ENCODE measurements at places on chromosomes 7 and 10. TPM values are rescaled to one million over a fixed set of nuclear protein-coding genes. Genes with fewer than 3 reads are reported as not detected.

The PNLIPRP3 gene
- not detected for polyA plus RNA-seq

The DRGX gene
- polyA plus RNA-seq = not detected

The DENND2A gene
- 36.1 TPM for polyA plus RNA-seq

The DCLRE1A gene
- polyA plus RNA-seq = 15.3 TPM

The AKR1C1 gene
- 12.9 TPM for polyA plus RNA-seq

The GNB2 gene
- polyA plus RNA-seq = 240 TPM

The SPDYE16 gene
- 1.3 TPM for polyA plus RNA-seq

DNA sequence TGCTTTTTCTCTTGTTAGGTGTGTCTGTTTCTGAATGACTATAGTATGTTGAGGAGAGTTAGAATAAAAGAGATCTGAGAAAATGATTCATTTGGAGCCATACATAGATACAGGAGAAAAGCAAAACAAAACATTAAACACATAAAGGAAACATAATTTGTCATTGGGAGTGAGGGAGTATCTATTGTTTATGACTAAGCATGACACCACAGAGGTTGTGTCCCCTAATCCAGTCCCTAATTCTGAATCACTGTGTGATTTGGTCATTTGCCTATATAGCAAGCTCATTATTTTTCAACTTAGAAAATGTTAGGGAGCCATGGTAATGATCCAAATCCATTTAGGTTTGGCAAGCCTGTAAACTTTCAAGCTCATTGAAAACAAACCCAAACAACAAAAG lies 132.3 kb upstream of the BMPER start:
- no peak for DNase-seq

DNA sequence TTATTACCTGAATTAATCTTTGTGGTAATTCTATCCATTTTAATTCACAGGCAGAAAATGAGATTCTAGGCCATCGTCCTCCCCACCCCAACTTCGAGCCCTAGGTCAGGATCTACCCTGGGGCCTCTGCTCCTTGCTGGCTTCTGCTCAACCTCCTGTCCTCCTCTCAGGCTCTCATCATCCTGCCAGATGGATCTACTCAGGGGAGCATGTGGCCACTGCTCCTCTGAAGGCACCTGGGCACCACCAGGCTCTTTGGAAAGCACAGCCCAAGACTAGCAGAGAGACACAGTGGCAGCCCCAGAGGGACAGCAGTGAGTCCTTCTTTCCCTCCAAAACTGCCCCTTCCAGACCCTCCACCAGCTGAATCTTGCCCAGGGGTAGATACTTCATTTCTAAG lies 248.2 kb downstream of the TCERG1L start:
- no peak for DNase-seq

DNA sequence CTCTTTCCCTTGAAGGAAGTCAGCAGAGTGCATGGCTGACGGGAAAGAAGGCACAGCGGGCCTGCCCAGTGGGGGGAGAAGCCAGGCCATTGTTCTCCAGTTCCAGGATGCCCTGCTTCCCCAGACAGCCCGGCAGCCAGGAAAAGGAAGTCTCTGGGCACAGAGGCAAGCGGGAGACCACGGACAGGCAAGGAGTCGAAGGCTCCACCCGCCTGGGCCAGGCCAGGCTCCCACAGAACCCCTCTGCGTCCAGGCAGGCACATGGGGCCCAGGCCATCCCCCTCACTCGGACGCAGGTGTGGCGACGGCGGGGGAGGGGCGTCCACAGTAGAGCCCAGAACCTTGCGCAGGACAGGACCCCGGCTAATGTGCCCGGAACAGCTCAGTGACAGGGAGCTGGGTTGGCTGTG lies 8.7 kb downstream of the GPR146 start:
- DNase-seq = no peak

GRCh38 chr7:35550831-35551230 lies 144.1 kb downstream of the HERPUD2 start:
- no peak for DNase-seq

DNA sequence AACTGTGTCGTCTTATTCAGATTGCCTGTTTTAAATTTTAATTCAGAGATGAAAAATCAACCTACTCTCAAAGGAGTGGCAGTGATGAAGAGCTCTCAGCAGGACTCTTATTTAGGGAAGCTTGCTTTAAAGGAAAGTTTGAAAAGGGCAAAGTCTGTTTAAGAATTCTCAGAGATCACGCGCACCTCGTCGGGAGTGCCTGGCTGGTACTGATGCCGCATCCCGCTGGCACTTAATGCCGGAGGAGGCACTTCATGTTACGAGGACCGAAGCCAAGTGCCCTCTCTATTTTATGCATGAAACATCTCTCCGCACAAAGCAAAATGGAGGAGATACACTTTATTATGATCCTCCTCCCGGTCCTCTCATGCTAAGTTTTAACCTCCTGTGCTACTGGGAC lies 71.1 kb upstream of the INSYN2A start:
- DNase-seq = no peak

DNA sequence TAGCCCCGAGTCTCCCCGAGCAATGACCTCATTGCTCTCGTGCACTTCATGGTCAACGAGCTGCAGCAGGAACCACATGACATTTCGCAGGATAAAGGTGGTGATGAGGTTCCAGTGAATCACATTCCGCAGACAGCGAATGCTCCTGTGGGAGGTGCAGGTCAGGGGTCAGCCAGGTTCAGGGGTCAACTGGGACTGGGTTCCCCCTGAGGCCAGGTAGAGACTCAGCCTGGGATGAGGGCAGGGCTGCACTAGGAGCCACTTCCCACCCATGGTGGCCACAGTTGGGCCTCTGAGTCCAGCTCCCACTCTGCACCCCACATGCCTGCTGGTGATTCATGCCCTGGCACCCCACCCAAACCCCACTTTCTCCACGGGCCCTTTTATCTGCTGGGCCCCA lies 17.2 kb downstream of the CRHR2 start:
- no peak for DNase-seq

DNA sequence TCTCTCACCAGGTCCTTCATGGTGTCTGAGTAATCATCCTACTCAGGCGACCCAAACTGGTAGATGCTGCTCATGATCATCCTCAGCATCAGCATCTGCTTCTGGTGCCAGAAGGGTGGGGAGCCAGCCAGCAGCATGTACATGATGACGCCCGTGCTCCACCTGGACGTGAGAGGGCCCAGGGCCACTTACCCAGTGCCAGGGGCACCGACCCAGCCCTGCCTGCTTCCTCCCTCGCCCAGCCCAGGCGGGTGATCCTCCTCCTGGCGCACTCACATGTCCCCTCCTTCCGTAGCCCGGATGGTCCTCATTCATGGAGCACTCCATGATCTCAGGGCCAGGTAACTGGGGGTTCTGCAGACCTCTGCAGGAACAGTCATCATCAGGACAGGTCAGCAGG lies 764.8 kb upstream of the ZNF722 start:
- DNase-seq = no peak

- no peak for DNase-seq
These were observed 187.6 kb downstream of the PLXNA4 start for GRCh38 chr7:132388688-132389087.

DNA sequence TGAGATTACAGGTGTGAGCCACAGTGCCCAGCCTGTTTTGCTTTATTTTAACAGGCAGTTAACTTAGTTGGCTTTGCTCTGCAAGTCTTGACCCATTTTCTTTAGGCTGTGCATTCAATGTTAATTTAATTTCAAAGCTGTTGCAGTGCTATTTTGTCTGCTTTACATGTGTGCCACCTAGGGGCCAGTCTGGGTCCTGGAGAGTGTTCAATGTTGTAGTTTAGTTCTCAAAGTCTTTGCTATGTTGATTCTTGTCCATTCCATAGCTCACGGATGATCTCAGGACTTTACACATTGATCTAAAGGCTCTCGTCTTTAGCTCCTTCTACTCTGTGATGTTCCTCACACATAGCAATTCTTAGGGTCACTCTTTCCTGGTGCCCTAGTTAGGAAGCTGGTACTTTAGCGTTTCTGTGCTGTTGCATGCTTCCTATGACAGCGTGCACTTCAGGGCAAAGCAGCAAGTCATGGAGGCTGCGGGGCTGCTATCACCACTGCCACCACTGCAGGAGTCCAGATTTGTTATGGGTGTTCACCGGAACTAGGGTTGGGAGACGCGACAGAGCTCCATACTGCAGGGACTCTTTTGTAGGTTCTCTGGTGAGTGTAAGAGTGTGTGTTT lies 16.4 kb upstream of the ABCA13 start:
- DNase-seq = no peak

GRCh38 chr7:46385662-46386309 lies 464.7 kb upstream of the IGFBP3 start:
- no peak for DNase-seq

DNA sequence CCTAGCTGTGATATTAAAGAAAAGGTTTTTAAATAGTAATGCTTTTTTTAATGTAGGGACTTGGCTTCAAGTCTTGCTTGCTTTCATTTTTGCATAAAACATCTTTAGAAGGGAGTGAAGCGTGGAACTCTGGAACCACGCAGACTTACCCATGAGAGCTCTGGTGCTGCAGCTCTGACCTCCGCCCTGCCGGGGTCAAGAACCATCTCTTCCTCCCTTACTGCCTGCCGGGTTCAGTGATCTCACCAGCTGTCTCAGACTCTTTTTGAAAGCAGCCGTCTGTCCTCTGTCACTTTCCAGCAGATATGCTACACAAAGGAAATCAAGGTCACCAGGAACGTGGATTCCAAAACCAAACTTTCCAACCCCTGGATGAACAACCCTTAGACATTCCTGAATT lies 353.8 kb downstream of the GPR37 start:
- no peak for DNase-seq

- no peak for DNase-seq
These were observed 4.2 kb downstream of the NRBF2 start for GRCh38 chr10:63137306-63137705.

- DNase-seq = no peak
These were observed 279.4 kb downstream of the RPS24 start for GRCh38 chr10:78313048-78313381.

- DNase-seq = no peak
These were observed 2.1 kb downstream of the MACC1 start for GRCh38 chr7:20214921-20215669.

- DNase-seq = no peak
These were observed 68.8 kb downstream of the KIAA1217 start for GRCh38 chr10:24277771-24278170.

DNA sequence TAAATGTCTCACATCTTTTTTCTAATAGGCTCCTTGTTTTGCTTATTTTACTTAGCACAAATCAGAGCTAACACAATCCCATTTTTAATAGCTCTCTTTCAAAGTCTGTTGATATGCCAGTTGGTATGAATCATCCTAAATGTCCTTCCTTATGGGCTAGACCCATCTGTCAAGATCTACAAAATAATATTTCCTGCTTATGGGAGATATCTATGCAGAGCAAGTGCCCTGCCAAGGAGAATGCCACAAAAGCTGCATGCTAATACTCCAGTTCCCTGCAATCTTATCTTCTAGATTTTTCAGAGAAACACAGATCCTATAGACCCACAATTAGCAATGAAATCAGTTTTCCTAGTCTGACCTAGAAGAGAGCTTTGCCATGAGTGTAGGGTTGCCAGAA lies 230.8 kb upstream of the NPVF start:
- no peak for DNase-seq

GRCh38 chr10:47423476-47423875 lies 39.4 kb upstream of the ZNF488 start:
- no peak for DNase-seq

DNA sequence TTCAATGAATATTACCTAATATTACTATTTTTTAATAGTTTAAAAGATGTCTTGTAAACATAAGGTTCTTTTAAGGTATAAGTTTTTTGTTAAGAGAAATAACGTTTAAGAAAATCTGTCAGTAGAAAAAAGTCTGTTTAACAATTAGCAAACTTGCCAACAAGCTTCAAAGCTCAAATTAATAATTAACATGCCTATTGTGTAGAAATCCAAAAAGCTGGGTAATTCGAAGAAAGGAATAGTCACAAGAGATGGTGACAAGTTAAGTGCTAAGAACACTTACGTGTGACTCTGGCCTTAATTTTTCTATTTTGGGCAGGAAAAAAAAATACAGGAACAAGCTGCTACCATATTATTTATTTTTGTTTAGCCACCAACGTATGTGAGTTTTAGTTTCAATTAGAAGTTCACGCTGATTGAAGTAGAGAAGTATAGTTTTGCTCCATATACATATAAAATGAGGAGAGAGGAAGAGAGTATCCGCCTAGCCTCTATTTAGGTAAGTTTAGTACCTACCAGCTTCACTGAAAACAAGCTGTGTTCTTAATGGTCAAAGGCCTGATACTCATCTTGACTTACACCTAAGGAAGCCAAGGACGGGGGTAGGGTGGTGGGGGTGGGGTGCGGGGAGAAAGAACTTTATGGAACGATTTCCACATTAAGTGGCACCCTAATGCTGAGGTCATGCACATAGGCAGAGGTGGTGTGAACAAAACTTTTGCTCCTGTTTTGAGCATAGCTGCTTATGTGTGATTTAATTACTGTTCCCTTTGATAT lies 43.4 kb upstream of the AGBL3 start:
- no peak for DNase-seq

- no peak for DNase-seq
These were observed 35.8 kb downstream of the GNAI1 start for GRCh38 chr7:80170445-80170844.
